Putamen (tissue), 1 donor: ENCODE measurements at places on chromosomes 2 and 18.

- DNase-seq, result no peak
Measured at GRCh38 chr18:24080861-24081260, 58.0 kb upstream of the CABYR start.

DNA sequence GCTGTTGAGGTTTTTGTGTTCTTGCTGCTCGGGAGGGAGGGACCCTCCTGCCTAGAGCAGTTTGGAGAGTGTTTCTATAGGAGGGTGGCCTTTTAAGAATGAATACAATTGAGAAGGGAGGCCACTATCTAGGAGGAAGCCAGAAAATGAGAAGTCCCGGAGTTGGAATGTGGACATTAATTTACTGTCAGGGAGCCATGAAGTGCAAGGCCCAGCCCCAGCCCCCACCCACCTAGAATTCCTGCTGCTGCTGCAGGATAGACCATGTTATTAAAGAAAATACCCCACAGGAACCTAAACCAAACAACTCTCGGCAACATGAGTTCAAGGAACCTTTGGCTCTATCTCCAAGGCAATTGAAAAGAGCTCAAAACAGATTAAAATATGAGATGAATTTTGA, 46.0 kb downstream of the ZBTB7C start:
- DNase-seq, result no peak

- DNase-seq, result no peak
Measured at GRCh38 chr2:76464310-76464709, 753.6 kb upstream of the GCFC2 start.

DNA sequence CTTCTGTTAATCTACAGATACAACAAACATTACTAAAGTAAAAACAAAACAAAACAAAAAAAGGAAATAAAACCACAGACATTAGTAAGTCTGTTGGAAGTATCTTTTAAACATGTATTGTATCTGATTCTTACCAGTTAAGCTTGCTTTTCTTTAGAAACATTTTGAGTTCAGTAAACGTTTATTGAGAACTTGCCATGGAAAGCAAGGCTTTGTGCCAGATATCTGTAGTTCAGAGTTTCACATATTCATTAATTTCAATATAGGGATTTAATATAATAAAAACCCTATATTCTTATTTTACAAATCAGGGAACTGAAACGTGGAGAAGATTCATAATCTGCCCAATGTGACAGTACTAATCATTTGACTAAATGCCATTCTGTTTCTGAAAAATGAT, 1101.0 kb upstream of the GYPC start:
- no peak for DNase-seq

- DNase-seq, result no peak
Measured at GRCh38 chr18:59877361-59877760, 22.4 kb upstream of the PMAIP1 start.

DNA sequence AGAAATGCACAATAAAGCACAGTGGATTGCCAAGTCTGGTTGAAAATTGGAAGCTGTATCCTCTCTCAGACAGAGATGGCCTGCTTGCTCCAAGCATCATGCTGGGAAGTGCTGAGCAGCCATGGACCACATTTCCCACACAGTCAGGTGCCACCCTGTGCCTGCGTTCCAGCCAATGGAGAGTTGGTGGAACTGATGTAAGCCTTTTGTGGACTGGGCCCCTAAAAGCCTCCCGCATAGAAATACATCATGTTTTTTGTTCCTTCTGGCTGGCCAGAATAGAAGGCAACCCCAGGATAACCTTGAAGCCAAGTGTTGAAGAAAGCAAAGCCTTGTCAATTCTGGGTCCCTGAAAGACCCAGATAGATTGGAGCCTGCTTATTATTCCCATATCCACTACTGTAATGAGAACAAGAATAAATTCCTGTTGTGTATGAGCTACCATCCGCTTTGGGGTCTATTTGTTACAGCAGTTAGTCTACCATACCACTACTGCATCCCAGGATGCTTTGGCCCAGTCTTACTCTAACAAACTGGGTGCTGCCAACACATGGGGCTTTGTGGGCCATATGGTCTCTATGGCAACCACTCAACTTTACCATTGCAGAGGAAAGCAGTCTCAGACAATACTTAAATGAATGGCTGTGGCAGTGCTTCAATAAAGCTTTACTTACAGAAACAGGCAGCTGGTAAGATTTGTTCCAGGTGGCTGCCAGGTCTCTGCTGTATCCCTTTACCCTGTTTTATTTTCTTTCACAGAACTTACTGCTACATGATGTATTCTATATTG, 65.4 kb downstream of the POLE4 start:
- no peak for DNase-seq

- DNase-seq, result no peak
Measured at GRCh38 chr2:129550536-129550935, 428.9 kb upstream of the RAB6C start.

DNA sequence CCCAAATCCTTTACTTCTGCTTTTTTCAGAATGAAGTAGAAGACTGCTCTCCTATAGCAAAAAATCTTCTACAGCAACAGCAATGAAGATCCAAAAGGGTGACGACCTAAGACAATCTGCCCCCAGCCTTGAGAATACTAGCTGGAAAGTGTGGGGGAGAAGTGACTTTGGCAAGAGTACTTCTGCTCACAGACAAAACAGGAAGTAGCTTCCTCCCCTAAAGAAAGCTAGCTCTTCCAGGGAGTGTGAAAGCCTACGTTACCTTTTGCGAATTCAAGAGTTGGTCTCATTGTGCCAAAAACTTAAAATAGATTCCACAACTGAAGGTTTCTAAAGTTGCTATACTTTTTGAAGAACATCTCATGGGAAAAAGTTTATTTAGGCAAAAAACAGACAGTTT, 1069.2 kb upstream of the CHAC2 start:
- no peak for DNase-seq

- no peak for DNase-seq
Measured at GRCh38 chr2:235268535-235268934, 225.3 kb upstream of the AGAP1 start.

- DNase-seq, result no peak
Measured at GRCh38 chr2:73859721-73860586, 31.2 kb downstream of the STAMBP start.

DNA sequence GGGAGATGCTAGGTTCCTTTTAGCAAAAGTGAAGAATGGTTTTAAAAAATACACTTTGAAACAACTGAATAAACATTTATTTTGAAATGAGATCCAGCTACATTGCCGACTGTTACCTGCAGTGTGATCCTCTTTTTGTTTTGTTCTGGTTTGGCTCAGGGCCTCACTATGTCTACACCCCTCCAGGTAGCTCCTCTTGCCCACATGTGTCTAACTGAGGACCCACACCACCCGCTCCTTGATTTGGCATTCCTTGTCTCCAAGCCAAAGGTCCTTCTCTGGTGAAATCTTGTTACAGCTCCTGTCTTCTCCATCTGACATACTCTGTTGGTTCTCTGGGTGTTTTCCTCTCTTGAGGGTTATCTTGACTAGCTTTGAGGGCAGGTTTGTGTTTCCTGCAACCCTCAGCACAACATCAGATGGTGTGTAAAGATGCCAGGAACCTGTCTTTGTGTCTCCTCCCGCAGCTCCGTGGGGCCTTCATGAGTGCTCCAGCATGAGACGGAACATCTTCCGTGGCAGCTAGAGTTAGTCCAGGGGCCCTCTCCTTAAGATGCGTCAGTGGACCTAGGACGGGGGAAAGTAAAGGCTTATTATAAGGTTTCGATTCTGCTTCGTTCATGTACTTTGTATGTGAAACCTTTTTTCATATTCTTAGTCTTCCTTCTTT, 32.1 kb downstream of the MAP4K4 start:
- no peak for DNase-seq

DNA sequence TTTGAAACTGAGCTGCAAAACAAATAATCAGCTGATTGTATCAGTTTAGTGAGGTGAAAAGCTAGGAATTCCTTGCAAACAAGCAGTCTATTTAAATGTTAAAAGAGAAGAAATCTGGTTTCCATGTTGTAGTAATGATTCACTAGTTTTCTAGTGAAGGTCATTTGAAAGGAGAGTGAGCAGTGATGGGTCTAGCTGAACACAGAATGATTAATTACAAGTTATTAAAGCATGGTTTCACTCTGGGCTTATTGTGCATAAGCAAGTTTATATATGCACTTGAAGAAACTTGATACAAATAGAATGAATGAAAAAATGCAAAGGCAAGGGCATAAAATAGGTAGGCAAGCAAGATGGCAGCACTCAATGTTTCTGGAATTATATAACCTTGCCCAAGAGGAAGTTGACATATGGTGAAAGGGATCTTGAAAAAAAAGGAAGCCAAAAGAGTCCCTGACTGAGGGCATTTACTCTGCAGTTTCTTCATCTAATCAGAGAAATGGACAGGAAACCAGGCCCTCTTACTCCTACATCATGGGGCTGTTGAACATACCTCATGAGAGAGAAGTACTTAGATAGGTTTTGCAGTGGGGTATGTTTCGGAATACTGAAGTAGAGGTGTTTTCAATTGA, 53.2 kb downstream of the PLCL1 start:
- no peak for DNase-seq

DNA sequence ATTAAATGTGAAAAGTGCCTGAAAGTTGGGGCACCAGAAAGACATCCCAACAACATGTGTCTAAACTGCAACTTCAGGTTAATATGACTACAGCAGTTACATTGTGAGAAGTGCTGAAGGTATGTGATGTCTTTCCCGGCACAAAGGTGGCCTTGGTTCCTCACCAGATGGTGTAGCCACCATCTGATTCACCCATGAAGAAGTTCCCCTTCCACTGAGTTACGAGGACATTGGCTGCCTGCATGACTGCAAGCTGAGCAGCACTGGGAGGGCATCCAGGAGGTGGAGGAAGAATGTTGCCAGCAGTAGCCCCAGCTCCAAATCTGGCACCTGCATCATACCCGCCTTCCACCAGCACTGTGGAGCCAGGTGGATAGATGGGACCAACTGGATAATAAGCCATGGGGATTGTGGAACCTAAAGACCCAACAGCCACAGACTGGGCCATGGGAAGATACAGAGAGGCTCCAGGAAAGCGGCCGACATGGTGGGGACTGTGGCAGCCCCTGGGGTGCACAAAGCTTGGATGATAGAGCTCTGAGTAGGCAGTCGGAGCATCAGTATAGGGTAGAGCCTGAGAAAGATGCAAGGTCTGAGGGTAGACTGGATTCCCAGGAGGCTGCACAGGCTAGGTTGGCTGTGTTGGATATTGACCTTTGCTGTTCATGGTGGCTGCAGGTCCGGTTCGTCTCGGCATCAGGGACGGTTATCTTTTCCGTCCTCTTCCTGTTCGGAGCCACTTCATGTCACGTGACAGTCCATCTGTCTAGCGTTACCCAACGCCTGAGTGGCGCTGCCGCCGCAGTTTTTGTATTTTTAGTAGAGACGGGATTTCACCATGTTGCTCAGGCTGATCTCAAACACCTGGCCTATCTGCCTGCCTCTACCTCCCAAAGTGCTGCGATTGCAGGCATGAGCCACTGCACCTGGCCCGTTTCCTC, 36.9 kb downstream of the SUMO1 start:
- DNase-seq, result no peak

DNA sequence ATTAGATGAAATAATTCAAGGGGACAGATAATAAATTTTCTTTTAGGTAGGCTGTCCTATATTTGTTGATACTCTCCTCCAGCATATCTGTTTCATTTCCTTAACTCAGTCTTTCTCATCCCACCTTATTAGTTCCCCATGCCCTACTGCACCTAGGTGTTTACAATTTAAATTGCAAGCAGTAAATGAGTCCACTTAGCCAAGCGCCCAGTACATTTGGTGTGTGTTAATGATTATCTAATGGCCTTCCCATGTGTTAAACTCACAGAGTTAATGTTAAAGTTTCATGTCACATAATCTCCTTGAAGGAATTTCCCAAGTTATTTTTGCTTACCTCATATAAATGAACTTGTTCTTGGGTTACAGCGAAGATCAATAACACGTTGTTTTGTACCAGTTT, 31.2 kb downstream of the ITGB6 start:
- DNase-seq, result no peak

- peak; percentile 34 for DNase-seq
Measured at GRCh38 chr2:99771681-99772333, 282.0 kb upstream of the REV1 start.

DNA sequence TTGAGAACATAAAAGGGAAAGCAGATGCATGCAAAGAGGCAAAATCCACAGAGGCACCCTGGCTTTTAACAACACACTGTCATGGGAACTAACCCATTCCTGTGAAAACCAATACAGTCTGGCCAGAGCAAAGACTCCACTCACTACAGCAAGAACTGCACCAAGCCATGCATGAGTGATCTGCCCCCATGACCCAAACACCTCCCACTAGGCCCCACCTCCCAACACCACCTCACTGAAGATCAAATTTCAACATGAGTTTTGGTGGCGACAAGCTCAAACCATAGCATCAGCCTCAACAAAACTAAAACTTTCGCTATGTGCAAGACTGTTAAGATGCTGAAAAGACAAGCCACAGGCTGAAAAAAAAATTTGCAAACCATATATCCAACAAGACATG, 162.8 kb downstream of the SMAD2 start:
- no peak for DNase-seq

DNA sequence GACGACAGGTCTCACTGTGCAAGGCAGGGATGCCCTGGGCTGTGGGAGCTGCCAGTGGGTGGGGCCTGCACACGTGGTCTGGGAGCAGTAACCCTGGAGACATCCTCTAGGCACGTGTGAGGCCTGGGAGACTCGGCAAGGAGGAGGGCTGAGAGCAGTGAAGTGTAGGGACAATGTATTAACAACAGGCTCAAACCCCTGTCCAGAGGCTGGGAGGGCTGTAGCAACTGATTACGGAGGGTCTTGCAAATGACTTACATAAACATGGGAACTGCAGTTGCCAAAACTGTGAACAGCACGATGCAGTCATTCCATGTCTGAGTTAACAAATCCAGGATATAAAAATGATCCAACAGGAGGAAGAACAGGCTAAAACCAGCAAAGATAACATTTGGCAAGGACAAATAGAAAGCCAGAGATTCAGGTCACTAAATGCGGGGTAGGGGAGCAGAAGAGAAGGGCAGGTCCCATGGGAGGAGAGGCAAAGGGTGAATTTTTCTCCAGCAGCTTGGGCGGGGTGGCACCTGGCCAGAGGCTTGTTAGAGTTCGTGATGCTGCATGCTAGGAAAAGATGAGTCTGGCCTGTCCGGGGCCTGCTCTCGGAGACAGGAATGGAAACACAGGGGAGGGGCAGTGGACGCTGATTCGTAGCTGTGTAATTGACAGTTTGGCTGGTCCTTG, 44.9 kb downstream of the CYP27C1 start:
- DNase-seq, result no peak

DNA sequence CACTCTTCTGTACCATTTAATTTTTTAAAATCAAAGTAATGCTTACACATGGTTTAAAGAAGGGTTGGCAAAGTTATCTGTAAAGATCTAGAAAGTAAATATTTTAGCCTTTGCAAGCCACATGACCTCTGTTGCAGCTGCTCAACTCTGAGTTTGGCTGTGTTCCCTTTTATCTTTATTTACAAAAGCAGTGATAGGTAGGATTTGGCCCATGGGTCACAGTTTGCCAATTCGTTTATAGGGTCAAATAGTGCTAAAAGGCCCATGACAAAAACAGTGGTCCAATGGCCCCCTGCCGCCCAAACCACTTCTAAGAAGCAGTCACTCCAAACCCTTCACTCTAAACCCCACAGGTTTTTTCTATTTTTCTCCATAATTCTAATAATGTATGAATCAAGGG, 124.8 kb downstream of the PARD3B start:
- no peak for DNase-seq

GRCh38 chr2:238097988-238098871, 1.9 kb upstream of the ESPNL start:
- DNase-seq, result no peak
